Stimulated activated CD8-positive, alpha-beta memory T cell treated with anti-CD3 and anti-CD28 coated beads, Interleukin-4, amount 100 ng/mL, for 4 hours (primary cell): ENCODE measurements at places on chromosomes 12 and 14.

- DNase-seq = no peak
These were observed 23.0 kb downstream of the OR10P1 start for GRCh38 chr12:55659486-55660385.

DNA sequence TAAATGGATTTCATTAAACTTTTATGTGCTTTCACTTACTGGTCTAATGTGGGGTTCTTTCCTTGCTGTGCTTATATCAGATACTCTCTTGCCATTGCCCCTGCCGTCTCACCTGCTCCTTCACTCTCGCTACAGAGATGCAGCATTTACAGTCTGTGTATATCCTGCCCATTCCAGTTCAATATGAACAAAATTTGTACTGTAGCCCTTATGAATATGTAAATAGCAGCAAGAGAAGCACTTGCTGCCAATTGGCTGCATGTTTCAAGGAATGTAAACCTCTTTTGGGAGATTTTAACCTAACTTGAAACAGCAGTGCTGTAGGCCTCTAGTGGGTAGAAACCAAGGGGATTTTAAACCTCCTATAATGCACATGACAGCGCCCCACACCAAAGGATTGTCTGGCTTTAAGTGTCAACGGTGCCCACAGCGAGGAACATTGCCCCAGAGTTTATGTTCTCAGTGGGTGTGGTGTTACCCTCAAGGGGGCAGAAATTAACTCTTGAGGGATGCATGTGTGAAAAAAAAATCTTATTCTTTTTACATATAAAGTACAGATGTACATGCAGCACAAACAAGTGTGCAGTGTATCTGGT, 19.1 kb downstream of the PCNX1 start:
- no peak for DNase-seq

GRCh38 chr14:88792473-88793258, at the start of gene EML5:
EML5 (minus strand) TSS chr14:88792953; CDS start chr14:88792503, 450 bp downstream.
- peak; percentile 62 for DNase-seq

GRCh38 chr14:103530390-103530789, 1.4 kb downstream of the TRMT61A start:
- no peak for DNase-seq

DNA sequence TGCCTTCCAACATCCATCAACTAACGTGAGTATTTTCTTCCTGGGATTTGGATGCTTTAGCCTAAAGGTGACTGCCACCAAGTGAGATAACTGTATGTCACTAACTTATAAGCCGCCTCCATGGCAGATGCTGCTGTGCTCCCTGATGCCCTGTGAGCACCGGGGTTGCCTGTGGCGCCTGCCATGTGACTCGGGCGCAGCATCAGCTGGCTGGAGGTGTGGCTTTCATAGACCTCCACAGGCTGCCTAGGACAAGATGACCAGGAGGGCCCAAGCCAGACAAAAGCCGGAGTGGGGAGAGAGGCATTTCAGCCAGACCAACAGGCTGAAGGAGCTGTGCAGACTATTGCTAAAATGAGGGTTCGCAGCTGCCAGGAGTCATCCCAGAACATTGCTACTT, 55.7 kb downstream of the ANAPC7 start:
- no peak for DNase-seq

GRCh38 chr14:92633274-92633616, 115.2 kb downstream of the LGMN start:
- no peak for DNase-seq

DNA sequence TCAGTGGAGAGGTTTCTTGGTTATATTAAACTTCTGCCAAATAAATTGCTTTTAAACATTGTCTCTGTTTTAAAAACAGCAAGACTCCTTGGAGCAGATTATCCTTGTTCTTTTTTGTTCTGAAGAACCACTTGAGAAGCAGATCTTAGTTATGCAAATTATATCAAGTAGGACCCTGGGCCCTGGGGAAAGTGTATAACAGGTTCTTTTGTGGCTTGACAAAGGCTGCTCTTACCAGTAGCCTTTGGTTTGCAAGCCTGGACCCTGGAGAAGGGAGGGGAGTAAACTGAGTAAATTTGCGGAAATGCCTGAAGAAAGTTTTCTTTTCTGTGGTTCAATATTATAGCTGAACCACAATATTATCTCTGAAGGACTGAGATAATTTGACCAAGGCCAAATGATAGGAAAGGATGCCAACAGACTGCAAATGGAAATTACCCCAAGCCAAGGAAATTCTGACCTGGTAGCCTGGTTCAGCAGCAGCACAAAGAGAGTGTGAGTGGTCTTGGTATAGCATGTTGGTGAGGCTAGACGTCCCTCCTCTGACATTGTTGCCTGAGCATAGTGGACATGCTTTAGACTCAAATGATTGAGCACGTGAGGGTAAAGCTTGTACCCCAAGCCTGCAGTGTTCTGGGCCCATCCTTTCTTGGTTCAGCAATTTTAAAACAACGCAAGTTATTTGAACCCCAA, 30.4 kb upstream of the SIX1 start:
- DNase-seq = no peak

DNA sequence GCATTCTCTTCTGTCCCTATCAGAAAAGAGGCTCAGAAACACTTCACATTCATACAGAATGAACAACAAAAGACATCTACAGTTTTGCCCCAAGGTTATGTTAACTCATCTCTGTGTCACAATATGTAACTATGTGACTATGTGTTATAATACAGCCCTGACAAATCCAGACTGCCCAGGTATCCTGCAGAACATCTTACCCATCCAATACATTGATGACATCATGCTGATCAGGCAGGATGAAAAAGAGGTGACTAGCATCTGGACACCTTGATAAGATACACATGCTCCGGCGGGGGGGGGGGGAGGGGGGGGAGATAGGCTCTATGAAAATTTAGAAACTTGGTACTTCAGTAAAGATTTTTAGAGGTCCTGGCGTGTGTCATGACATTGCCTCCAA, 8.3 kb upstream of the GNS start:
- DNase-seq = no peak

- peak; percentile 27 for DNase-seq
These were observed 1.5 kb downstream of the CALM1 start for GRCh38 chr14:90398315-90398839.

GRCh38 chr12:52926596-52927234, 21.8 kb upstream of the KRT8 start:
- no peak for DNase-seq

DNA sequence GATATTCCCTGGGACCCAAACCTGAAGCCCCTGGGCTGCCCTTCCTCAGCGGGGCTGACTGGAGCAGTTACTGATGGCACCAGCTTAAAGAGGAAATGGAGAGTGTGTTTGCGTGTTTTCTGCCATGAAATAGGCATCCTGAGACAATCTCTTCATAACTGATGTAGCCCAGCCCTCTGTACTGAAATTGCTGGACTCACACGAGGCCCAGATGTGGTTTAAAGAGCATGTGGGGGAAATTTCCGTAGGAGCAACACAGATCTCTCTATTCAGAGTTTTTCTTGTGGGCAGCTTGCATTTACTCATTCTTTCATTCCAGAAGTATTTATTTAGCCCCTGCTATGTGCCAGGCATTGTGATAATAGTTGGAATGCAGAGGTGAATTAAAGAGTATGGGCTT, 782.1 kb upstream of the TBX3 start:
- no peak for DNase-seq

DNA sequence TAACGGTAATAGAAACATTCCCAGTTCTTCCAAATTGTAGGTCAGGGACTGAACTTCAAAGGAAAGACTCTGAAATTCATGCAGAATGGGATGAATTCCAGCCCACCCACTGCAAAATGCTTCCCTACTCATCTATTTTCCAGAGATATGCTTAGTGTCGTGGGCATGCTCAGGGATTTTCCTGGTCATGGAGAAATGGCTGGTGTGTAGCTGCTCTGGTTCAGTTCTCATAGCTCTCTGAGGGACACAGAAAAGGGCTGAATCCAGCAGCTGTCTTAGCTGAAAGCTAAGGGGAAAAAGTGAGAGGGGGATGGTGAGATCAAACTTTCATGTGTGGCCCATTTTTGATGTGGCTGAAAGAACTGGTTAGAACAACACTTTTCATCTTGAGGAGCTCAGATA, 72.9 kb upstream of the KRAS start:
- no peak for DNase-seq

GRCh38 chr12:88918161-88918560, 337.9 kb upstream of the KITLG start:
- no peak for DNase-seq

DNA sequence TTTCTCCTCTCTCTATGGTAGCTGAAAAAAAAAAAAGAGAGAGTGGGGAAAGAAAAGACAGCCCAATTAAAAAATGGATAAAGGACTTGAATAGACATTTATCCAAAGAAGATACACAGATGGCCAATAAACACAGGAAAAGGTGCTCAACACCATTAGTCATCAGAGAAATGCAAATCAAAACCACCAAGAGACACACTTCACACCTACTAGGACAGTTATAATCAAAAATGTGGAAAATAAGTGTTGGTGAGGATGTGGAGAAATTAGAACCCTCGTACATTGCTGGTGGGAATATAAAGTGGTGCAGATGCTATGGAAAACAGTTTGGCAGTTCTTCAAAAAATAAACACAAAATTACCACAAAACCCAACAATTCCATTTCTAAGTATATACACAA, 172.4 kb upstream of the GRIN2B start:
- no peak for DNase-seq

GRCh38 chr12:52419656-52420055, 13.5 kb upstream of the KRT82 start:
- no peak for DNase-seq

- DNase-seq = no peak
These were observed 50.6 kb downstream of the SMUG1 start for GRCh38 chr12:54138219-54138618.

DNA sequence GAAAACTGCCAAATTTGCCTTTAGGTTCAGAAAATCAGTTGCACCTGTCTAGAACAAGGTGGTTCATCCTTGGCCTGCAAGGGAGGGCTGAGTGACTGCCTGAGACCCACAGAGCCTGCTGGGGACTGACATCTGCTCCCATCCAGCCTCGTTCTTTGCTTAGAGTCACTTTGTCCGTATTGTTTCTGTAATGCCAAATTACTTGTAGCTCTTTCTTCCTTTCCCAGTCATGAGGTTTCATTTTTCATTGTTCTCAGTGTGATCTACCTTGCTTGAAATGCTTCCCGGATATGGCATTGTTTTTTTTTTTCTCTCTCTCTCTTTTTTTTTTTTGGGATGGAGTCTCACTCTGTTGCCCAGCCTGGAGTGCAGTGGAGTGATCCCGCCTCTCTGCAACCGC, 21.3 kb downstream of the TSPAN9 start:
- no peak for DNase-seq

DNA sequence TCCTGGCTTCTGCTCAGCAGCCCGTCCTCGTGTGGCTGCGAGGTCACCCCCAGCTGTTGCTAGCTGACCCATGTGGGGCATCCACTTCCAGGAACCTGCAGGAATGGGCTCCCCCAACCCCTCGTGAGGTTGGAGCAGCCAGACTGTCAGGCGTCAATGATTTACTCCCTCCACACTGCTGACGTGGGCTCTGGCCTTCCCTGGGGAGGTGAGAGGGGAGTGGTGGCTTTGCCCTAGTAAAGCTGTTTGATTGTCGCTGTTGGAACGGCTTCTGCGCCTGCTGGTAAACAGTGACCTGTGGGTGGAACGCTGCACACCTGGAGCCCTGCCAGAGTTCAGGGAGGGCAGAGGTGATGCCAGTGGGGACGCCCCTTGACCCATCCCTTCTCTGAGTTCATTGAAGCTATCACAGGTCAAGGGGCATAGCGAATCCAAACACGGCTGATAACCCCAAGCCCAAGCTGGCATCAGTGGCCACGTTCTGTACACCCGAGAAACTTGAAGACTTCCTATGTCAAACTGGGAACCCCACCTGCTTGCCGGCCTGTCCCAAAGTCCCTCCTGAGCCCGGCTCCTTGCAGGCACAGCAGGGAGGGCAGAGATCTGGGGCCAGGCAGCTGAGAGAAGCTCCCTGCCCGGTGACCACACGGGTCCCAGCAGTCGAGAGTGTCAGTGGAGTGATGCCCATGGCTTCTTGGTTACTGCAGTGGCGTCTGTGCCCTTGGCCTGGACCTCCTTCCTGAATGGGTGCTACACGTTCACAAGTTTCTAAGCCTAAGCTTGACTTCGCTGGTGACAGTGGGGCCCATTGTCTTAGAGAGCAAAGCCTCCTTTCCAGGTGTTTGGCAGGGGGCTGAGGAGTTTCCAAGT, 2.7 kb downstream of the ASPG start:
- DNase-seq = no peak

GRCh38 chr12:131593406-131593805, 117.5 kb upstream of the SFSWAP start:
- no peak for DNase-seq

GRCh38 chr14:66216763-66217162, 269.4 kb upstream of the CCDC196 start:
- no peak for DNase-seq

- no peak for DNase-seq
These were observed 104.7 kb upstream of the RAP1B start for GRCh38 chr12:68505970-68506369.

DNA sequence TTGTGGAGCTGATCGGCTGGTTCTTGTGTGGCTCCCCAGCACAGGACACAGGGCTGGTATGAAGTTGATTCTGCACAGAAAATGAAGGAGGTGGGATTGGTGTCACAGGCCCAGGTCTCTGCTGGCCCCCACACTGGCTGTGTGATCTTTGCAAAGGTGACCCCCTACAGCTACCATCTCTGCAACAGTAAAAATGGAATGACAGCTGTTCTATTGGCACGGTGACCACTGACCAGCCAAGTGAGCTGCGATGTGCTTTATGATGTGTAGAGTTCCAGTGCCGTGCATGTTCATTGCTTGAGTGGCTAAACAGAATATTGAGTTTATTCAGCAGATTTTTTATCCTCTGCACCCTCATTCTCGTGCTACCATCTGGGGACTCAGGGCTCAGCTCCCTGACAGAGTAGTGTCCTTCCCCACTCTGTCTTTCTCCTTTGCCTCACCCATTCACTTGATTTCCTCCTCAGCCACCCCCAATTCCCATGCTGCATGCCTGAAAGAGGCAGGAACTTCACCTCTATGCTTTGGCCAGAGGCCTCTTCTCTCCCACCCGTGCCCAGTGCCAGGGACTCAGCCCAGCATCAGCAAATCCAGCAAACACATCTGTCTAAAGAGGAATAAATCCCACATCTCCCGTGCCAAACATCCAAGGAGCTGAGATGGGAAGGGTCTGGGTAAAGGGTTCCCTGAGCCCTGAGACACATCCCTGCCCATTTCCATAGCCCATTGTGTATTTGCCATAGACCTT, 21.2 kb downstream of the C14orf132 start:
- no peak for DNase-seq

- no peak for DNase-seq
These were observed 17.4 kb downstream of the FMNL3 start for GRCh38 chr12:49689785-49690184.
